Nucleus accumbens (tissue), 56 donors: ENCODE measurements at places on chromosomes 7 and 10.

GRCh38 chr7:120684463-120684862 lies 173.5 kb downstream of the TSPAN12 start:
- DNase-seq = no peak

- no peak for DNase-seq
These were observed 301.8 kb upstream of the ZWINT start for GRCh38 chr10:56662765-56663447.

GRCh38 chr7:4010923-4011656 lies 671.0 kb upstream of the FOXK1 start:
- DNase-seq = no peak

- DNase-seq = no peak
These were observed 907.8 kb downstream of the GATA3 start for GRCh38 chr10:8962249-8962648.

GRCh38 chr10:87559392-87559791 lies 54.7 kb downstream of the MINPP1 start:
- no peak for DNase-seq

DNA sequence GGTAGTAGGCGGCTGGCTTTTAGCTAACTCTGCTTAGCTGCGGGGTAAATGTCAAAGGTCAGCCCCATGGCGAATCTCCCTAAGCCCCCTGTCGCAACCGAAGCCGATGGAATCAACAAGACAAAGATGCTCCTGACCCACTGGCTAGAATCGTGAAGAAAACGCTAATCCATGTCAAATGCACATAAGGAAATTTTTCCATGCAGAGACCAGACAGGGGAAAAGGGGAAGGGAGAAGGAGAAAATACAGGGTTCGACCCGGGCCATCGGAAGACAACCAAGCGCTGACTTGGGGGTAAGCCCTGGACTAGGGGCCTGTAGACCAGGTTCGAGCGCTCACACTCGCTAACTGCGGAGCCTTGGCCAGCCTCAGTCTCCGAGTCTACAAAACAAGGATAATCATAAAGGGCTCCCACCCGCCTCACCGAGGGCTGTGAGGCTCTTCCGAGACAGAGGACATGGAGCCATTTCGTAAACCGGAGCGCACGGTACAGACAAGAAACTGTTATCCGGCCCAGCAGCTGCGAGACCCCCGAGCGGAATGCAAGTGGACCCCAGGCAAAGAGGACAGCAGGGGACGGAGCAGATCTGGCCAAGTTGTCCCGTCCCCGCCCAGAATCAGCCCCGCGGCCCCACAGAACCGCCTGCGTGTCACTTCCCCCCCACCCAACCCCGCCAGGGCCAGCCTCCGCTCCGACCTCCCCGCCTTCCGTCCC lies 507 bp downstream of the SAR1A start:
- no peak for DNase-seq

DNA sequence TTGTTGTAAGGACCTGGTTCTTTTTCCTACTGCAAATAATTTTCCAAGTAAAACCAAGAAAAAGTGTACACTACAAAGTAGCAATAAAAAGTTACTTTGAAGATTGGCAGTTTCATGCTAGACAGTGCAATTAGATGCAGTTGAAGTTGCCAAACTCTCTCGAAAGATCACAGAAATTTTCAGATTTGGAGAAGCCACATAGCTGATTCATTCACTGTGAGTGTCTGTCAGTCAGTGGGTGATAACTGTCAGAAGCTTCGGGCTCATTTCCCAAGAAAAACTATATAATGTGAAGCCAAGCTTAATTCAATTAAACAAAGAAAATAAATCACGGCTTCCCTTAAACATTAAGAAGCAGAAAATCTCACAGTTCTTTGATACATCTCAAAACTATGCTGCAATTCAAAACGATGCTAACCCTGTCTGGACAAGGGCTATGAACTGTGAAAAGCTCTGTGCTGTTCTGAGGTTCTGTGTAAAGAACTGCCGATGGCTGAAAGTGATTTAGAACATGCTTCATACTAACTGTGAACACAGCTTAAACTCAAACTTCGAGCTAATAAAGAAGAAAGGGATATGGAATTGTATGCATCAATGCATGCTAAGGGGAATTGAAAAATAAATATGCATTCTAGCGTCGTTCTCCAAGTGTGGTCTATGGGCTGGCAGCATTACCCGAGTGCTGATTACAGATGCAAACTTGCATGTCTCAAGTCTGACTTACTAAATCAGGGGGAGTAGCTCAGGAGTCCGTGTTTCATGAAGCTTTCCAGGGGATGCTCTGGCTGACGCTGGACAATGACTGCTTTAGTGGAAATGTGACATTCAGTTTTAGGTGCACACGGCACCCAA lies 557.4 kb downstream of the CALN1 start:
- no peak for DNase-seq

DNA sequence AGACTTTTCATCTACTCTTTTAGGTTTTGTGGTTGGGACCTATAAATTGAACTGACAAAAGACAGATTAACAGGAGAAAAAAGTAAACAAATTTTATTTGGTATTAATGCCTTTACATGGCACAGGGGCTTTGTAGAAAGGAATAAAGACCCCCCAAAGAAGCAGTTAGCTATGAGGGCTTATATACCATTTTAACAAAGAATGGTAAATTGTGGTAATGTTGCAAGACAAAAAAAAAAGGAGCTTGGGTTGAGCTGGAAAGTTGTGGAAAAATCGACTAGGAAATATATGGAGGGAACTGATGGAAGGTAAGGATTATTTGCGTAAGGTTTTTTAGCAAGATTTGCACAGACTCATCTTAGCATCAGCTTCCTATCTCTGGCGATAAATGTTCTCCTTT lies 84.6 kb downstream of the JCAD start:
- DNase-seq = no peak

DNA sequence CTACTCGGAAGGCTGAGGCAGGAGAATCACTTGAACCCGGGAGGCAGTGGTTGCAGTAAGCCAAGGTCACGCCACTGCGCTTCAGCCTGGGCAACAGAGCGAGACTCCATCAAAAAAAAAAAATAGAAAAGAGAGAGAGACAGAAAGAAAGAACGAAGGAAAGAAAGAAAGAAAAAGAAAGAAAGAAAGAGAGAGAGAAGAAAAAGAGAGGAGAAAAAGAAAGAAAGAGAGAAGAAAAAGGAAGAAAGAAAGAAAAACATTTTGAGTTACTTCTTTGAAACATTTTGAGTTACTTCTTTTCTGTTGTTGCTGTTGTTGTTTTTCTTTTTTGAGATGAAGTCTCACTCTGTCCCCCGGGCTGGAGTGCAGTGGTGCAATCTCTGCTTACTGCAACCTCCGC lies 2.4 kb upstream of the MKI67 start:
- no peak for DNase-seq

- no peak for DNase-seq
These were observed 16.2 kb downstream of the SVIL start for GRCh38 chr10:29618341-29619171.

GRCh38 chr7:87934699-87935383 lies 790 bp downstream of the ADAM22 start:
- peak; percentile 49 for DNase-seq

GRCh38 chr7:29115130-29115687 lies 31.1 kb downstream of the CPVL start:
- no peak for DNase-seq
